Esophagus muscularis mucosa (tissue), 4 donors: ENCODE measurements at places on chromosomes 16 and 17. TPM values are rescaled to one million over a fixed set of nuclear protein-coding genes. Genes with fewer than 3 reads are reported as not detected.

Gene KRTAP17-1
- total RNA-seq, result not detected

Gene GAS2L2
- 0.80 TPM for total RNA-seq

Gene SHCBP1
- 0.29 TPM for total RNA-seq

Gene RAP1GAP2
- total RNA-seq, result 7.4 TPM

Gene CLDN7
- 2.3 TPM for total RNA-seq

DNA sequence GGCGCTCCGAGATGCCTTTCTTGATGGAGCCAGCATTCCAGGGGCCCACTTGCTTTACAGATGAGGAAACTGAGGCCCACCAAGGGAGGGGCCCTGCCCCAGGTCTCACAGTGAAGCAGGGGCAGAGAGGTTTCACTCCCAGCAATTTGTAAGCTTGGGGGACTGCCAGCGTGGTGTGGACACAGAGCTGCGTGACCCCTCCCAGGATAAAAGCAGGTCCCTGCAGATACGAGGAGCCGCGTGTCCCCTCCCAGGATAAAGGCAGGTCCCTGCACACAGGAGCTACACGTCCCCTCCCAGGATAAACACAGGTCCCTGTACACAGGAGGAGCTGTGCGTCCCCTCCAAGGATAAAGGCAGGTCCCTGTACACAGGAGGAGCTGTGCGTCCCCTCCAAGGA is 11.7 kb downstream of the JPH3 start:
- no peaks in the 10 kb centered on the region for H3K36me3 ChIP-seq
- H3K4me1 ChIP-seq, result no peaks in the 10 kb centered on the region
- no peak overlapping the region for H3K4me3 ChIP-seq
- no peak overlapping the region for H3K27ac ChIP-seq
- no peaks in the 10 kb centered on the region for H3K27me3 ChIP-seq
- DNase-seq, result no peak

DNA sequence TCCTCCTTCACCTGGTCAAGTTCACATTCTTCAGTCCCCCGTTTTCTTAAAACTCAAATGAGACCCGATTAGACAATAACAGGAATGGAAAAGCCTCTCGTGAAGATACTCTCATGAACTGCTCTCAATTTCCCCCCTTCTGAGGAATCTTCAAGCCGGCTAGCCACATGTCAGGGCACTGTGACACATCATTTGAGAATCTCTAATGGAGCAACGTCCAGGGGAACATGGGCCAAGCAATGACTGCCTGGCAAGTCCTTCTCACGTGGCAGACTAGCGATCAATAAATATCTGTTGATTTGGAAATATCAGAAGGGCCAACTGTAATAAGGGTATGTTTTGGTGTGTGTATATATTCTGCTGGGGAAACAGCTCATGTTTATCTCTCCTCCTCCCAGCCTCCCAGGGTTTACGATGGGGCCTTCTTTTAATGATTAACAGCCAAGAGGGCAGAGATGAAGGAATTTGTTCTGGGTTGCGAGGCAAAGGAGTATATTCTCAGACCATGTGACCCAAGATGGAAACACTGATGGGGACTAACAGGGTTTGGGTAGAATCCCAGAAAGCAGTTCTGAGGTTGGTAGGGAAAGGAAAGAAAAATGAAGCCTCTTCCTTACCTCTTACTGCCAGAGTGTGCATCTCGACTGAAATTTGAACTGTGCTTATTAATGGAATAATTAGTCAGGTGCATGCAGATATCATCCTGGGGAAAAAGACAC is 21.4 kb downstream of the TTLL6 start:
- no peak overlapping the region for H3K4me3 ChIP-seq
- H3K27ac ChIP-seq, result no peak overlapping the region
- DNase-seq, result no peak
- H3K27me3 ChIP-seq, result peaks cover 15% of the 10 kb centered on the region

DNA sequence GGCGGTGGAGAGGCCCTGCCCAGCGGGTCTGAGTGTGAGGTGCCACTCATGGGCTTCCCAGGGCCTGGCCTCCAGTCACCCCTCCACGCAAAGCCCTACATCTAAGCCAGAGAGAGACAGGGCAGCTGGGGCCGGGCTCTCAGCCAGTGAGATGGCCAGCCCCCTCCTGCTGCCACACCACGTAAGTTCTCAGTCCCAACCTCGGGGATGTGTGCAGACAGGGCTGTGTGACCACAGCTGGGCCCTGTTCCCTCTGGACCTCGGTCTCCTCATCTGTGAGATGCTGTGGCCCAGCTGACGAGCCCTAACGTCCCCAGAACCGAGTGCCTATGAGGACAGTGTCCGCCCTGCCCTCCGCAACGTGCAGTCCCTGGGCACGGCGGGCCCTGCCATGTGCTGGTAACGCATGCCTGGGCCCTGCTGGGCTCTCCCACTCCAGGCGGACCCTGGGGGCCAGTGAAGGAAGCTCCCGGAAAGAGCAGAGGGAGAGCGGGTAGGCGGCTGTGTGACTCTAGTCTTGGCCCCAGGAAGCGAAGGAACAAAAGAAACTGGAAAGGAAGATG is 11.2 kb downstream of the VASN start:
- no peak overlapping the region for H3K27ac ChIP-seq
- DNase-seq, result no peak
- no peak overlapping the region for H3K4me3 ChIP-seq
- H3K36me3 ChIP-seq, result peaks cover 80% of the 10 kb centered on the region
- peaks cover 64% of the 10 kb centered on the region for H3K4me1 ChIP-seq
